ENCODE measurements at places on chromosomes 5 and 9.

- no peak for DNase-seq
Measured at GRCh38 chr5:69530561-69531405, 29.2 kb upstream of the GTF2H2C start.

- DNase-seq = no peak
Measured at GRCh38 chr5:80937584-80938356, 22.4 kb upstream of the RASGRF2 start.

GRCh38 chr5:168743617-168744016 is 164.4 kb upstream of the PANK3 start:
- no peak for DNase-seq

GRCh38 chr5:162268694-162269481 is 201.3 kb downstream of the GABRG2 start:
- no peak for DNase-seq

- DNase-seq = no peak
Measured at GRCh38 chr5:58462623-58463230, 2.8 kb upstream of the PLK2 start.

GRCh38 chr9:128685636-128686489 is 3.2 kb upstream of the SET start:
- DNase-seq = no peak

DNA sequence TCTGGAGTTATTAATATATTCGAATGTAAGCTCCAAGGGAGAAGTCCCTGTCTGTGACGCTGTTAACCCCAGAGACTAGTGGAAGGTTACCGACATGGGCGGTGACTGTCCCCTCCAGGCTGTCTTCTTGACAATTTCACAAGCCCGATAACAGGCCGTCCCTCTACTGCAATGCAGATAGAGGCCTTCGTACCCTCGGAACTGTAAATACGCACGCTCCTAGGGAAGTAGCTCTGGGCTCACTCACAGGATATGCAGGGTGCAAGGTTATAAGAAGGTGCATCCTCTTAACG is 680 bp upstream of the RFK start:
- DNase-seq = peak; percentile 90

DNA sequence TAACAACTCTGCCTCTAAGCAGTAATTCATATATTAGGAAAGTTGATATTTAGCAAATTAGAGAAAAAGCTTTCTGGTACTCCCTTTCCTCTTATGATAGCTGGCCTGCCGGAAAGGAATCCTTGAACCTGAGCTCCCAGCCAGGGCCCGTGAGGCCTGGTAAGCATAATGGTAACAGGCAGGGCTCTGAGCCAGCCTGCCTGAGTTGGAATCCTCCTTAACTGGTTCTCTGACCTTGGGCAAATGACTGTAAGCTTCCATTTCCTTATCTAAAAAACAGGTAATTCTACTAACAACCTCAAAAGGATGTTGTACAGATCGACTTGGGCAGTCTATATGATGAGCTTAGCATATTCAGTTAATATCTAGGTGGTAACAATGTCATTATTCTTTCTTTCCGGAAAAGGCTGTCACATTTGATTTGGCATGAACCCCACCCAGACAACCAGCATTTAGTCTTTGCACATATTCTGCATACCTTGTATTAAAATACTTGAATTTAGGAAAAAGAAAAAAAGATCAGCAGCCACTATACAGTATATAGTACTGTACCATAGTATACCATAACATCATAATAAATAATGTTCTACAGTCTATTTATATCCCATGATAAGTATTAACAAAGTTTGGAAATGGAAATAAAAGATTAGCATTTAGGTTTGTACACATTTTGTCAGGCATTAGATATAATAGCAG is 55.7 kb upstream of the MAP3K1 start:
- DNase-seq = no peak

- DNase-seq = no peak
Measured at GRCh38 chr5:139855946-139856540, 60.4 kb downstream of the PSD2 start.

DNA sequence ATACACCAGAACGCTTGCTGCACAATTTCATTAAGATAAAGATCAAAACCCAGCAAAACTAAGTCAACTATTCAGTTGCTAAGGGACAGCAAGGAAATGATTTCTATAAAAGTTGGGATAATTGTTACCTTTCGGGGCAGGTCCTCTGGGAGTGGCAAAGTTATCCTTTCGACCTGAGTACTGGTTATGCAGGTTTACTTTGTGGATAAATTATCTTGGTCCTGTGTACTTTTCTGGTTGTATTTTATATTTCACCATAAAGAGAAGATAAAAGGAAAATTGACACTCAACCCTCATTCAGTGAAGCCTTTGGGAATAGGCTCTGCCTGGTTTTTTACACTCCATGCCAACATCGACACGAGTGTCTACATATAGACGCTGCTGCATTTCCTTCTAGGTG is 146.5 kb downstream of the SYK start:
- no peak for DNase-seq

- no peak for DNase-seq
Measured at GRCh38 chr9:112921549-112921948, 30.9 kb upstream of the SLC46A2 start.

- DNase-seq = no peak
Measured at GRCh38 chr5:86337667-86338460, 279.9 kb upstream of the COX7C start.

GRCh38 chr5:139958432-139959148 is 84.5 kb downstream of the NRG2 start:
- no peak for DNase-seq

GRCh38 chr5:142433526-142434321 is 108.9 kb upstream of the SPRY4 start:
- DNase-seq = no peak

DNA sequence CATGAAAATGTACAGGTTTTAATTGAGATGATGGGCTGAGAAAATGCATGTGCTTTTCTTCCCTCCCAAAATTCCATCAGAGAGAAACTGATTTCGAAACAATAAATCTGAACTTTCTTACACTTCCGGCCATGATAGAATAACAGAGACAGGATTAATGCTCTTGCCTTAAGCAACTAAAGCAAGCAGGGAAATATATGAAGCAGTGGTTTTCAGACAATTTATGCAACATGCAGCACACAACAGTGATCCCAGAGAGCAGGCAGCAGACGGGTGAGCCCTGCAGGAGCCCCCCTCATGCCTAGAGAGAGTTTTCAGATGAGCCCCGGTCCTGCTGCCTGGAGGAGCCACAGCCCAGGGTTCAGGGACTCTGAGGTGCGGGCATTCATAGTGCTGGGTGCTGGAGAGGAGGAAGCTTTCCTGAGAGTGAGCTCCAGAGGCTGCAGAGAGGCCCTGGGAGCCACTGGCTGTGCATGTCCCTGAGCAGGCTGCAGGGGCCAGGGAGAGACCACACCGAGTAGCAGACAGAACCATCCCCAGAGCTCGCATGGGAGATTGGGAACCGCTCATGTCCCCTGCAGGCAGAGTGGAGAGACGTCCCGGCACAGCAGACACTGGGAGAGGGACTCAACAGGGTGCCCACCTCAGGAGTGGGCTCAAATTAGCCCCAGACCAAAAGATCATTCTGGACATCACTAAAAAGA is 143.5 kb downstream of the OLFM1 start:
- no peak for DNase-seq

DNA sequence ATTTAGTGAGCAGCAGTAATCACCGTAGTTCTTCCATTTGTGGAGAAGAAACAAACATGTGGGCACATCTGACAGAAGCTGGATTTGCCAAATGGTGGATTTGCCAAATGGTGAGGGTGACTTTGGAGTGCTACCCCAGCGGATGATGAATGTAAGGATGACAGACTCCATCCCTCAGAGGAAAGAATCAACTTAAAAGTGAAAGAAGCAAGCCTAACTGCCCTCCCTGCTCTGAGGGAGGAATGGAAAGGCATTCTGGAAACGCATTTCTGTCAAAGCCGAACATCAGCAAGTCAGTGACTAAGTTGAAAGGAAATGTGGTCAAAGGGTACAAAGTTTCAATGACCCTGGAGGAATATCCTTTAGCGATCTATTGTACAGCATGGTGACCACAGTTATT is 143.5 kb downstream of the GPBP1 start:
- no peak for DNase-seq

GRCh38 chr5:176822793-176823481 is 12.6 kb downstream of the UNC5A start:
- DNase-seq = no peak

Data from vagina (tissue), 2 donors.